CD8-positive, alpha-beta memory T cell (primary cell): ENCODE measurements at places on chromosomes 3 and 15. TPM values are rescaled to one million over a fixed set of nuclear protein-coding genes. Genes with fewer than 3 reads are reported as not detected.

GRCh38 chr3:11558002-11558401, 85.7 kb downstream of the VGLL4 start:
- no peak for DNase-seq

DNA sequence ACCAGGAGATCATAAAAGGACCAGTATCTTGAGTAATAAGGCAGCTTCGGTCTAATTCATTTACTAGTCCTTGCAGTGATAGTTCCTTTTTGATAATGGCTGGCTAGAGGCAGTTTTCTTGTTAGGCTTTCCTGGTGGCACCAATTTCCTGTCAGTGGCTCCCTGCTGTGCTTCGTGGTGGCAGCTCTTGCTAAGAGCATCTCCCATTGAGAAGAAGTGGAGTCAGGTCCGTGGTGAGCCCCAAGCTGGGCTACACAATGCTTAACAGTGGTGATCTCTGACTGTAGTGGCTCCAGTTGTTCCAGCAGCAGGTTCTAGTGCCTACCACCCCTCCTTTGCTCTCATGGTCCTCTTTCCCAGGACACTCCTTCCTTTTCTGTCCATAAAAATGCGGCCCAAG, 111.2 kb downstream of the RAP2B start:
- no peak for DNase-seq

- no peak for DNase-seq
Measured at GRCh38 chr15:64507845-64508244, 47.5 kb downstream of the ZNF609 start.

The GOLGA8G gene
- total RNA-seq = not detected

The FEM1B gene
- 37.7 TPM for total RNA-seq

- DNase-seq = no peak
Measured at GRCh38 chr3:26058901-26059321, 269.0 kb downstream of the OXSM start.

The IL16 gene
- 73.4 TPM for total RNA-seq

GRCh38 chr3:111073218-111073617, 1.6 kb downstream of the NECTIN3 start:
- DNase-seq = no peak

- DNase-seq = no peak
Measured at GRCh38 chr3:155079746-155080487, at the start of gene MME. TSS of gene MME (plus strand) at chr3:155080319. CDS start at chr3:155084168, 3,849 bp downstream.

DNA sequence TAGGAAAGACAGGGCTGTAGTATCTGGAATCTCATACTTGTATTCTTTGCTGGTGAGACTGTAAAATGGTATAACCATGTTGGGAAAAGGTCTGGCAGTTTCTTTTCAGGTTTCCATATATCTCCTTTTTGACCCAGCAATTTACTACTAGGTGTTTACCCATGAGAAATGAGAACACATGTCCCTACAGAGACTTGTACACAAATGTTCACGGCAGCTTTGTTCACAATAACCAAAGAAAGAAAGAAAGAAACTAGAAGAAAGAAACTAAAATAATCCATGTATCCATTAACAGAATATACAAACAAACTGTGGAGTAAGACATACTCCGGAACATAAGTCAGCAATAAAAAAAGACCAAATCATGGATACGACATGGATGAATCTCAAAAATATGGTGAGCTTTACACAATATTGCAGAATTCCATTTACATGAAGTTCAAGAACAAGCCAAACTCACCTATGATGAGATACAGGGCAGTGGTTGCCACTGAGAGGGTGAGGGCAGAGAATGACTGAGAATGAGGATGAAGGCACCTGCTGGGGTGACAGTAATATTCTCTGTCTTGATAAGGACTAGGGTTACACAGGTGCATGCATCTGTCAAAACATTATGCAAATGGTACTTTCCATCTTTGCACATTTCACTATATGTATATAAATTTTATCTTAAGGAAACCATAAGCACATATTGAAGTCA, 2.7 kb downstream of the RFTN1 start:
- no peak for DNase-seq

GRCh38 chr3:120451272-120451761, 525 bp upstream of the FSTL1 start:
- no peak for DNase-seq

DNA sequence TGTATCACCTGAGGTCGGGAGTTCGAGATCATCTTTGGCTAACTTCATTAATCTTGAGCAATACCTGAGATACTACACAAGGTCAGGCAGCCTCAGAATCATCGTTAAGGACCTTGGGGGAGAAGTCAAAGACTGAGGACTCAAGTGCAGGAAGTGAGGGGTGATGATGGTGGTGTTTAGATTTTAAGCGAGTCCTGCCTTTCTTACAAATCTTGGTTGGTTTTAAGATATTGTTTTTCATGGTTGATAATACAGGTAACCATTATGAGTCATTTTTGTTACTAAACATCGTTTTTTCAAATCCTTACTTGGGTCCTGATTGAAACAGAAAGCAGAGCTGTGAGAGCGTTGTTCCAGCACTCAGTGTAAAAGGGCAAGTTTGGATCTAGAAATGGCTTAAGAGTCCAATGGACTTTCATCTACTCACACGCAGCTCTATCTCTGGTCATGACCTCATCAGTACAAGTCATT, 4.1 kb downstream of the RASGRP1 start:
- no peak for DNase-seq

The MYO5C gene
- total RNA-seq = 0.33 TPM

The CFAP44 gene
- 3.9 TPM for total RNA-seq

The SKOR1 gene
- total RNA-seq = 0.16 TPM

The ZBBX gene
- total RNA-seq = not detected

DNA sequence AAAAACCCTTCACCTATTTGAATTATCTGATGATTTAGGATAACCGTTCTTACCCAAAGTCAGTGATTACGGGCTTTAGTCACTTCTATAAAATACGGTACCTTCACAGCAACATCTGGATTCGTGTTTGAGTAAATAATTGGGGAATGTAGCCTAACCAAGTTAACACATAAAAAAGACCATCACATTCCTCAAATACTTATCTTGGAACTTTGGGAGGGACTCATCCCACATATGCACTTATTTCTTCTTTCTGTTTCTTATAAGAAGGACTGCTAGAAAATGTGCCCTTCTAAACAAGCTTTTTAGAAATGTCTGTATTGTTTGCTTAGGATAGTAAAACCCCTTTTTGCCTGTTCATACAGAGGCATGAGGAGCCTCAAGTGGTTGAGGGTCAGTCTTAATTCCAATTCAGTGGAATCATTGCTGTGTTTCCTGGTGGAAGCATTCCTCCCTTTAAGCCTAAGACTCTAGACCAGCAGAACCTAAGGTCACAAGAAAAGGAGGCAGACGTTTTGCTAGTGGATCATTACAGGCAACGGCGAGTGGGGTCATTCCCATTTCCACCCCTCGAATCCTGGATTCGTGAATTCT, 67.5 kb downstream of the TMEM44 start:
- no peak for DNase-seq

DNA sequence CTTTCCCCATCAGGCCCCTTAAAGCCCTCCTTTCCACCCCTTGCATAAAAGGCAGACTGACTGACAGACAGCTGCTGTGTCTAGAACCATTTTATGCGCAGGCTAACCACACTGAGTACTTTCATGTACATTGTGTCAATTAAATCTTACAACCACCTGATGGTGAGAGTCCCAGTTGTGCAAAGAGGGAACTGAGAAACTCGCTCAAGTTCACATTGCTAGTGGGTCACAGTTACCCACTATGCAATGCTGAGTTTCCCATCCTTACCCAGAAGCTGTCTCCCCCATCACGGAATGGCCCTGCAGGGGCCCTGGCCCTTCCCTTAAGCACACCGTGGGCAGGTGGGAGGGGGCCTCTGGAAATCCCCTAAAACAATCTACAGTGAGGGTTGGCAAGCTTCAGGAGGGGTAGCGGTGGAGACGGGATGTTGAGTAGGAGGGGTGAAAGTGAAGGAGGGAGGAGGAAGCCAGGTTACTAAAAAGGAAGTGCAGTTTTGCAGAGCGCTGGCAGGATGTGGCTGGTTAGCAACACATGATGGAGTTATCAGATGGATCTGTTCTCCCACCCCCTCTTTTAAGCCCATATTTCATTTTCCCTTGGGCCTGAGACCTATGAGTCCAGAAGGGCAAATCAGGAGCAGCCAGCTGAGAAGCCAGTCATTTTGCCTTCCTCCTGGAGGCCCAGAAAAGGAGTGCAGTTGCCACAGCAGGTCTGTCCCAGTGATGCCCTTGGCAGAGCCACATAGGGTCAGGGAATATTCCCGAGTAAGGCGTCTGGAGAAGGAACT, 30.0 kb downstream of the STARD5 start:
- DNase-seq = peak; percentile 87

The MRAS gene
- 0.28 TPM for total RNA-seq

GRCh38 chr3:17674082-17674686, 68.2 kb downstream of the TBC1D5 start:
- DNase-seq = no peak

DNA sequence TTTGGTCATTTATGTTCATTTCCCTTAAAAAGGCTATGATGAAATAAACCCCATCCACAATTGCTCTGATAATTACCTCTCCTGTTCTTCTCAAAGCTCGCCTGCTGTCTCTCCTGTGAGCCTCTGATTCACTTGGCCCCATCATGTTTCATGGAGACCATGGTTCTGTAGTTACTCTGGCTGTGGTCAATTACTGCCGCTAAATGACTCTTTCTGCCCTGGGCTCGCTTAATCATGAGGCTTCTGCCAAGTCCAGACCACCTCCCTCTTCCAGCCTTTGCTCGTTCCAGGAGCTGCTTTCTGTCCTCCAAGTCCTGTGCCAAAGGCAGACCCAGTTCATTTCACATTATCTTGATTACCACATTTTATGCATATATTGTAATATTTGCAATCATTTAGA, 91.9 kb downstream of the THSD4 start:
- no peak for DNase-seq

- no peak for DNase-seq
Measured at GRCh38 chr3:164200053-164200823, 878.1 kb downstream of the SI start.

GRCh38 chr3:161403251-161403650, 31.9 kb upstream of the SPTSSB start:
- DNase-seq = no peak

DNA sequence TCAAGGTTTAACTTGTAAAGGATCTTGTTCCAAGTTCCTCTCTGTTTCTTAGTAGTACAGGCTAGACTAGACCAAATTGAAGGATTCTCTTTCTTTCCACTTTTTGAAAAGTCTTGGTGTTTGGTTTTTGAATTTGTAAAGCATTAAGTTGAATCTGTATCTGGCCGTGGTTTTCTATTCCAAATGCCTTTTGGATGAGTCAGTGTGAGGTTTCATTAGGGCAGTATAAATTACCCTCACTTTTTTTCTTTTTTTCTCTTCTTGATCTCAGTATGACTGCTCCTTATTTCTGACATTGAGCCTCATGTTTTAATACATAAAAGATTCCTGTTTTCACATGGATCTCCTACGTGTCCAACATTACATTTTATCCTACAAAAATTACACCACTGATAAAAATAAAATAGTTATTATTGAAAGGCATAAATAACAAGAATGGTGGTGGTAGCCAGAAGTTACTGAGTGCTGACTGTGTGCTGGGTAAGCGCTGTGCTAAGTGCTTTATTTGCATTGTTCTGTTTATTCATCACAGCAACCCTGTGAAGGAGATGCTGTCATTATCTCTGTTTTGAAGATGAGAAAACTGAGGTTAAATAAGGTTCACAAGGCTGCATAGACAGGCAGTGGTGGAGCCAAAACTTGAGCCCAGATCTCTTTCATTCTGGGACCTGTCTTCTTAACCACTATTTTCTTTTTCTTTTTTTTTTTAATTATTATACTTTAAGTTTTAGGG, 48.3 kb downstream of the MITF start:
- no peak for DNase-seq

DNA sequence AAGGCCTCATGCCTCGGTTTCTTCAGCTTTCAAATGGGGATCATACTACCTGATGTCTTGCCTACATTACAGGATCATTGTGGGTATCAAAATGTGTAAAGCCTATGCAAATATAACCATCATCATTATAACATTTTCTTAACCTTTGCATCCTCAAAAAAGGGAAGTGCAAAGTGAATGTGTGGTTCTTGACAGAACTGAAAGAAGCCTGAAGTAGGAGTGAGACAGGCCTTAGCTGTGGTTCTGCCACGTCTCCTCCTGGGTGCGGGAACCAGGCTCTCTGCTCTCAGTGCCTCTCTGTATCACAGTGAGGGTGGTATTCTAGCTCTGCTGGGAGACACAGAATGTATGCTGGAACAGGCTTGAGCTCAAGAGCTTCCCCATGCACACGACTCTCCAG, 316.9 kb upstream of the ICE2 start:
- no peak for DNase-seq

DNA sequence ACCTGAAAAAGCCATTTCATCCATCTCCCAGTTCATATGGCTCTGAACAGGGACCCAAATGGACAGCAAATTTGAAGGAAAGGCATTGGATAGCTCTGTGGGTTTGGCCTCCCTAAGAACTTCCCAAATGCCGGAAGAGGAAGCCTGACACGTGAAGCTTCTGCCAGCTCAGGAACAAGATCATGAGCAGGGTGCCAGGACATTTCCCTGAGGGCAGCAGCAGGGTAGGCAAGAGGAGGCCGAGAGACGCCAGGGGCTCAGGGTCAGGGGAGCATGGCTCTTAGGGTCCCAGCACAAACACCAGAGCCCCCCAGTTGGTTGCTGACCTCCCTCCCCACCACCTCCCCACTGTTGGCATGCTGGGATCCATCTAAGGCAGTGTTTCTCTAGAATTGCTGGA, 187.5 kb downstream of the MEGF11 start:
- DNase-seq = no peak

GRCh38 chr15:62833646-62834045, 208.9 kb upstream of the TPM1 start:
- no peak for DNase-seq

DNA sequence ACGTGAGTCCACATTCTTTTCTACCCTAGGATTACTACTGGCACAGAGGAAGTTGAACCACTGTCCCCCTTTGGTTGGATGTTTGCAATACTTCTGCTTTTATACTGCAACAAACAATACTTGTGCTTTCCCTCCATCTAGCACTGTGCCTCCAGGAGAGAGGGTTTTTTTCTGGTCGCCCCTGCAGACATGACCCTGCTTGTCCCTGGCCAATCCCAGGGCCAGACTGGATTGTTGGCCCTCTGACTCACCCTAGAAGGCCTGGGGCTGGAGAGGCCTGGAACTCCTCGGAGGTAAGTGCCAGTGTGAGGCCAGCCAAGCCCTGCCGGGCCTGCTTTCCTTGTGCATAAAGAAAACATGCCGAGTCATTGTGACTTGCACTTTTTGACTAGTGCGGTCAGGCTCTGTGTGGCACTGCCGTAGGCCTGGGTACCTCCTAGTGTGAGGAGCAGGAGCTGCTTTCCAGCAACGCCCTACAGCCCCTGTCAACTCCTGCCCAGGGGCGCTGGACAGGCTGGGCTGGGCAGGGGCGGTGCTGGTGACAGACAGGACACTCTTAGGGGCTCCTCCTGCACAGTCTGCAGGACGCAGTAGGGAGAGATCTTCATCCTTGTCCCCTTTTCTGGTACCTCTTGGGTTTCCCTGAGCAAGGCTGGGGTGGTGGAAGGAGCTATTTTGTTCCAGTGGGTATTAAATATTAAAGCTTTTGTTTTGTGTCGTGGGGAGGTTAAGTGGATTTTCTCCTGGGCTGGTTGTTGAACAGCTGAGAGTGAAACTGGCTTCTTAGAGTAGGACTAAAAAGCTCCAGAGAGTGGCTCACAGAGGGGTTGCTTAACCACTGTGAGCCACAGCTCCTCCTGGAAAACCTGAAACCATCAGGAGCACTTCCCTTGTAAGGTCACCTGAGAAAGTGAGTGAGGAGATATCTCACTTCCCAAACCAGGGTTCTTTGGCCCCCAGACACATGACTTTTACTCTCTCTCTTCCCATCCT, 14.4 kb upstream of the TKT start:
- no peak for DNase-seq

GRCh38 chr3:112056451-112056929, 22.0 kb downstream of the TMPRSS7 start:
- DNase-seq = no peak

GRCh38 chr15:78875107-78875914, 2.6 kb downstream of the MORF4L1 start:
- DNase-seq = no peak

The CPNE9 gene
- not detected for total RNA-seq
